IMR-90 (cell line): ENCODE measurements at places on chromosomes 2 and 18. TPM values are rescaled to one million over a fixed set of nuclear protein-coding genes. Genes with fewer than 3 reads are reported as not detected.

- peak; percentile 90 for DNase-seq
- H3K27me3 ChIP-seq: no peaks in the 10 kb centered on the region; the same call in 1 of the 2 replicates
- no peaks in the 10 kb centered on the region for H3K36me3 ChIP-seq
- peaks cover 14% of the 10 kb centered on the region for H3K4me1 ChIP-seq
- peak overlapping the region; percentile 24 for H3K4me3 ChIP-seq
Measured at GRCh38 chr2:235666213-235666781, 172.5 kb downstream of the AGAP1 start.

POTEI gene
- not detected in 2 replicates for total RNA-seq

DNA sequence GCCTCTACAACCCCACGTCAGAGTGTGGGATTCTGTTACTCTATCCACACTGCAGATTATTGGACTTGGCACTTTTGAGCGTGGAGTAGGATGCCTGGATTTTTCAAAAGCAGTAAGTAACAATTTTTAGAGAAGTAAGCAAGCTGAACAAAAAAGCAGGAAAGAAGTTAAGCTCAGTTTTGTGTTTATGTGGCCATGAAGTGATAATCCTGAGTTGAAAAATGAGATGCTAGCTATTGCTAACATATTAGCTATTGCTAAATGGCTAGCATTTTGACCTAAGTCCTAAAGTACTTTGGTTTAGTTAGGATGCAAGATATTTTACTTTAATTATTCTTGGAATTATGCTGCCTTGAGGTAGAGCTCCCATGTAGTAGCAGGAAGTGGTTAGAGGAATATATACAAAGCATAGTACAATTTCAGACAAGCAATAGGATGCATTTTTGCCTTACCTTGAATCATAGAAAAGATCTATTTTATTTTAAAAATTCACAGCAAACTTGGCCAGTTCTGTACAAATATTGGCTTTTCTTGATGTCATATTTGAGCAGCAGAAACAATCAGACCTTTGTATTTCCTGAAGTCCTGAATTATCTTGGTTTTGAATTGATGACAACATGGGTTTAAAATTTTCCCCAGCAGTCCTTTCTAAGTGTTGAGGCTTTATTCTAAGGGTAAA lies 74.6 kb downstream of the COX7A2L start:
- no peaks in the 10 kb centered on the region for H3K27me3 ChIP-seq
- no peak overlapping the region for H3K27ac ChIP-seq
- DNase-seq: peak; percentile 62
- peaks cover 4% of the 10 kb centered on the region for H3K4me1 ChIP-seq
- H3K4me3 ChIP-seq: no peak overlapping the region
- H3K36me3 ChIP-seq: peaks cover 14% of the 10 kb centered on the region

NT5C1B gene
- total RNA-seq: not detected in 2 replicates

CRYGD gene
- not detected in 2 replicates for total RNA-seq

DNA sequence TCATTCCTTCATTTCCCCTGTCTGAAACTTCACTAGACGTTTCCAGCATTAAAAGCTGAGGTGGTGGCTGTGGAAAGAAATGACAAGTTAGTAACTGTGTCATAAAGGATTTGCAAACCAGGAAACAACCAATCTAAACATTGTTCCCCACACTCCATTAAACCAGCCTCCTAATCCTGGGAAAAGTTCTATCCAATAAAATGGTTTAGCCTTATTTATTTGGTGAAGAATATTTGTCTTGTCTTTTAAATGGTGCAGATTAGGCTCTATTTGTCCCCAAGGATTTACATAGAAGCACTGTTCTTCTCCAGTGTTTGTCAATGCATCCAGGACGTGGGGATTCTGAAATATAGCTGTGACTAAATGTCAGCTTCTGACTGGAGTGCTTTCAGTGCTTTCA lies 10.5 kb upstream of the DPP4 start:
- no peak for DNase-seq
- H3K27ac ChIP-seq: no peak overlapping the region
- no peaks in the 10 kb centered on the region for H3K27me3 ChIP-seq

- H3K36me3 ChIP-seq: no peaks in the 10 kb centered on the region
- peak; percentile 13 for DNase-seq
- H3K27me3 ChIP-seq: peaks cover 3% of the 10 kb centered on the region; the same call in 1 of the 2 replicates
- no peaks in the 10 kb centered on the region for H3K4me1 ChIP-seq
Measured at GRCh38 chr2:230068016-230068650, 591 bp downstream of the SLC16A14 start.

GRCh38 chr2:208407667-208408066 lies 1.1 kb downstream of the PTH2R start:
- DNase-seq: peak; percentile 2
- H3K27ac ChIP-seq: no peak overlapping the region
- no peak overlapping the region for H3K4me3 ChIP-seq
- peaks cover 5% of the 10 kb centered on the region; the same call in 1 of the 2 replicates for H3K4me1 ChIP-seq
- peaks cover 23% of the 10 kb centered on the region for H3K27me3 ChIP-seq

GRCh38 chr18:45277908-45278307 lies 337.4 kb upstream of the SLC14A2 start:
- peaks cover 10% of the 10 kb centered on the region for H3K27me3 ChIP-seq
- no peaks in the 10 kb centered on the region for H3K36me3 ChIP-seq
- no peak overlapping the region for H3K27ac ChIP-seq
- no peak overlapping the region for H3K4me3 ChIP-seq

- no peak overlapping the region for H3K4me3 ChIP-seq
- no peaks in the 10 kb centered on the region for H3K36me3 ChIP-seq
Measured at GRCh38 chr2:143426296-143426695, 297.1 kb downstream of the ARHGAP15 start.

DNA sequence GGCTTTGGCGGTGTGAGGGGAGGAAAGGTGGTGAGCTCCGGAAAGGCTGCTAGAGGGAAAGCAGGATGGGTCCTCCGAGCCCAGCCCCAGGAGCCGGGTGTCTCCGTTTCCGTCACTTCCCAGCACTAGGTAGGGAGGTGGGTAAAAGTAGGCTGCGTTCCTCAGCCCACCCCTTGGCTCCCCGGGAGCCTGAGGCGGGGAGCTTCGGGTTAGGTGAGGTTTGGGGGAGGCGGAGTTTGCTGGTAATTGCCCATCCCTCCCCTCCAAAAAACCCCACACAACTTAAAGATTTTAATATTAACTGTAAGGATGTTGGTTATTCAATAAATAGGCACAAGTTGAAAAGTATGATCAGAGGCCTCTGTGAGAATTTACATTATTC lies 552 bp upstream of the ATF2 start:
- no peaks in the 10 kb centered on the region for H3K4me1 ChIP-seq
- H3K27me3 ChIP-seq: no peaks in the 10 kb centered on the region
- peak overlapping the region; percentile 22 for H3K27ac ChIP-seq
- peak overlapping the region; percentile 78 for H3K4me3 ChIP-seq

GRCh38 chr2:148720501-148721001 lies 76.0 kb downstream of the EPC2 start:
- peaks cover 11% of the 10 kb centered on the region for H3K4me1 ChIP-seq
- H3K4me3 ChIP-seq: no peak overlapping the region
- peaks cover 1% of the 10 kb centered on the region; the same call in 1 of the 2 replicates for H3K36me3 ChIP-seq
- H3K27me3 ChIP-seq: no peaks in the 10 kb centered on the region
- no peak overlapping the region for H3K27ac ChIP-seq
- DNase-seq: peak; percentile 57

GRCh38 chr18:45303026-45303425 lies 312.2 kb upstream of the SLC14A2 start:
- no peak for DNase-seq
- no peak overlapping the region for H3K27ac ChIP-seq
- no peaks in the 10 kb centered on the region for H3K36me3 ChIP-seq
- peaks cover 4% of the 10 kb centered on the region for H3K27me3 ChIP-seq
- no peaks in the 10 kb centered on the region for H3K4me1 ChIP-seq
- no peak overlapping the region for H3K4me3 ChIP-seq

FAM228A gene
- total RNA-seq: not detected in 2 replicates

GCG gene
- not detected in 2 replicates for total RNA-seq

ATG4B gene
- total RNA-seq: 102 and 146 TPM in 2 replicates

ITGA6 gene
- total RNA-seq: 43.9 and 88.3 TPM in 2 replicates

MEP1B gene
- total RNA-seq: not detected in 2 replicates

KCNS3 gene
- total RNA-seq: 4.3 and 5.3 TPM in 2 replicates

DNA sequence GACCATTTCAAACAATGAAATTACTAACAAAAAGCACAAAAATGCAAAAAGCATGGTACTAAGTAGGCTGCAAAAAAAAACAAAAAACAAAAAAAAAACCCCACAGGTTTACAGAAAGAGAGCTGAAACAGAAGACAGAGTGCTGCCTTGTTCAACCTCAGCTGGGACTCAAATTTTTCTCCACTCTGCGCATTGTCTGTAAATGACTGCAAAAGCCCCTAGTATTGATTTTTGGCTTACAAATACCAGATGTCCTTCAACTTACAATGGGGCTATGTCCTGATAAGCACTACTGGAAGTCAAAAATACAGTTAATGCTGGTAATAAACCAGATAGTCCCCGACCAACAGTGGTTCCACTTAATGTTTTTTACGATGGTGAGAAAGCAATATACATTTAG lies 42.2 kb downstream of the UBE2E3 start:
- no peaks in the 10 kb centered on the region for H3K4me1 ChIP-seq
- H3K27ac ChIP-seq: no peak overlapping the region
- DNase-seq: no peak
- H3K4me3 ChIP-seq: no peak overlapping the region
- H3K27me3 ChIP-seq: no peaks in the 10 kb centered on the region

- no peaks in the 10 kb centered on the region for H3K27me3 ChIP-seq
- no peaks in the 10 kb centered on the region for H3K36me3 ChIP-seq
- no peaks in the 10 kb centered on the region for H3K4me1 ChIP-seq
- no peak overlapping the region for H3K4me3 ChIP-seq
- no peak overlapping the region for H3K27ac ChIP-seq
- DNase-seq: no peak
Measured at GRCh38 chr2:45806563-45807358, 155.3 kb downstream of the PRKCE start.

- no peaks in the 10 kb centered on the region for H3K4me1 ChIP-seq
- H3K36me3 ChIP-seq: no peaks in the 10 kb centered on the region
- no peak for DNase-seq
- no peak overlapping the region for H3K4me3 ChIP-seq
- no peak overlapping the region for H3K27ac ChIP-seq
Measured at GRCh38 chr18:40108596-40108995, 1846.4 kb upstream of the PIK3C3 start.

PRKAG3 gene
- not detected in 2 replicates for total RNA-seq

ASPRV1 gene
- total RNA-seq: 0.18 and 0.28 TPM in 2 replicates

SOX11 gene
- 2.2 and 4.7 TPM in 2 replicates for total RNA-seq

SCN9A gene
- 135 and 179 TPM in 2 replicates for total RNA-seq

DNA sequence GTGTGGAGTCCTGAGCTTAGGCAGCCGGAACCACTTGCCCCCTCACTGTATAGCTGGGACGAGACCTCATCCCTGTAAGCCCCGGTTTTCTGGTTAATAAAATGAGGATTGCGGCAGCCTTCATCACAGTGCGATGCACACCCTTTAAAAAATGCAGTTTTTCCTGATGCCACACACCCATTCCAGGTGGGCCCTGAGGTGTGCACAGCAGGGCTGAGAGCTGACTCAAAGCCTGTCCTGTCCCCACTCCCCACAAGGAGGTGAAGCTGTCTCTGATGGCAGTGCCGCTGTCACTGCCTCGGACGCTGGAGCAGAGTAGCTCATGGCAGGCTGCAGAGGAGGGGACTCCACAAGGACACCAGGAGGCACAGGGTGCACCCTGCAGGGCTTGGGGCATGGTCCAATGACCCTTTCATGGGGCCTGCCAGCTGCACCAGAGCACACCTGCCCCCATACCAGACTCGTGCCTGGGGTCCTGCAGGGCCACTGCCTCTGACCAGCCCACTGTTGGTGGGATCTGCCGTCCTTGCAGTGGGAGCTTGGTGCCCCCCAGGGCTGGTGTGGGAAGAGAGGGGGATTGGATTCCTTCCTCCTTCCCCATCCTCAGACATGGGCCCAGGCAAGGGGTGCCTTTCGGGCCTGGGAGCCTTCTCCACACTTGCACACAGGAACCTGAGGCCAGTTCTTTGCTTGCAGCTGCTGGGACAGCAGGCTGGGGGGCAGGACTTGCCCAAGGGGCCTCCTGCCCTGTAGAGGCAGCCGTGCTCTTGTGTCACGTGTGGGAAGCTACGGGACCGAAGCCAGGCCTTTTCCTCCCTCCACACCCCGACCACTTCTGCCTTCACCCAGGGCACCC lies 22.8 kb downstream of the GPC1 start:
- no peak overlapping the region for H3K4me3 ChIP-seq
- H3K4me1 ChIP-seq: peaks cover 3% of the 10 kb centered on the region; the same call in 1 of the 2 replicates
- DNase-seq: no peak
- no peak overlapping the region for H3K27ac ChIP-seq
- H3K36me3 ChIP-seq: peaks cover 15% of the 10 kb centered on the region; the same call in 1 of the 2 replicates

- DNase-seq: peak; percentile 19
- H3K36me3 ChIP-seq: no peaks in the 10 kb centered on the region
- H3K4me1 ChIP-seq: no peaks in the 10 kb centered on the region
- no peak overlapping the region for H3K27ac ChIP-seq
- no peaks in the 10 kb centered on the region for H3K27me3 ChIP-seq
- no peak overlapping the region for H3K4me3 ChIP-seq
Measured at GRCh38 chr18:68121826-68122225, 593.1 kb downstream of the TMX3 start.

GRCh38 chr18:60754413-60755009 lies 381.9 kb upstream of the MC4R start:
- no peaks in the 10 kb centered on the region for H3K36me3 ChIP-seq
- H3K27ac ChIP-seq: no peak overlapping the region
- no peak overlapping the region for H3K4me3 ChIP-seq

- H3K4me1 ChIP-seq: peaks cover 5% of the 10 kb centered on the region; the same call in 1 of the 2 replicates
- no peak overlapping the region for H3K27ac ChIP-seq
- peak; percentile 79 for DNase-seq
- H3K4me3 ChIP-seq: no peak overlapping the region
Measured at GRCh38 chr2:108323619-108324018, 34.9 kb downstream of the SULT1C2 start.

DNA sequence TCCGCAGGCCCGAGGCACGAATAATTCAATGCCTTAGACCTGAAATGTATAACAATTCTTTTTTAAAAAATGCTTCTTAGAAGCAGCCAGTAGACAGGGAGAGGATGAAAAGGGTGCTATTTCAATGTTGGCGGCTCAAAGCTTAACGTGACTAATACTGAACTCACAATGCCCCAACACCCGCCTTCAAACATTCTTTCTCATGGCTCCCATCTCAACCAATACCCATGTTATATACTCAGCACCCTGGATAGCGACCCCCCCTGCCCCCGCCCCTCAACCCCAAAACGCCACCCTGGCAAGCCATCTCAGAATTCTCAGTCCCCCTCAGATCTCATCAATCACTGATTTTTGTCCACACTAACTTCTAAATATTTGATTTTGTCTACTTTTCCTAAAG lies 4.4 kb downstream of the FBXO41 start:
- H3K4me3 ChIP-seq: no peak overlapping the region
- H3K27me3 ChIP-seq: 0 out of 2 replicates have a peak, but pooled peaks cover 1% of the 10 kb centered on the region
- no peak overlapping the region for H3K27ac ChIP-seq
- H3K36me3 ChIP-seq: peaks cover 3% of the 10 kb centered on the region; the same call in 1 of the 2 replicates
- DNase-seq: peak; percentile 10

DNA sequence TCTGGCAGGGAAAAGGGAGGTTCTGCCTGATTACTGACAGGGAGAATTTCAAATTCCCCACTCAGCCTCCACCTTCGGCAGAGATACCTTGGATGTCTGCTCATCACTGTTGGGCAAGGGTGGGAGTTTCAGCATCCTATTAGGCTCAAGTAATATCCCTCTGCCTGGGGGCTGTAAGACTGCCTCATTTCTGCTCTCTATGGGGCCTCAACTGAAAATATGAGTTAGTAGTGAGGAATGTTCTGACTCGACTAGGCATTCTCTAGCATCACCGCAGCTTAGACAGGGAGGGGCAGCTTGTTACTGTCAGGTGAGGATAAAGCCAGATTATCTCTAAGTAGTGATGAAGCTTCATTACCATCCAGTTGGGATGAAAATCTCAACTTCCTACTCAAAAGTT lies 87.7 kb upstream of the LRP1B start:
- no peak overlapping the region for H3K4me3 ChIP-seq
- DNase-seq: peak; percentile 1
- no peaks in the 10 kb centered on the region for H3K27me3 ChIP-seq
- no peaks in the 10 kb centered on the region for H3K36me3 ChIP-seq
- no peak overlapping the region for H3K27ac ChIP-seq

GRCh38 chr18:2111456-2111855 lies 459.8 kb downstream of the METTL4 start:
- no peak overlapping the region for H3K4me3 ChIP-seq
- no peaks in the 10 kb centered on the region for H3K4me1 ChIP-seq
- H3K36me3 ChIP-seq: no peaks in the 10 kb centered on the region
- H3K27ac ChIP-seq: no peak overlapping the region
- no peaks in the 10 kb centered on the region for H3K27me3 ChIP-seq
